ENCODE measurements at places on chromosomes 1 and 21. TPM values are rescaled to one million over a fixed set of nuclear protein-coding genes. Genes with fewer than 3 reads are reported as not detected.

ZBTB8A gene
- 2.8 TPM for total RNA-seq

DDAH1 gene
- total RNA-seq: 8.3 TPM

PTGER3 gene
- total RNA-seq: 4.9 TPM

NUP210L gene
- total RNA-seq: 0.30 TPM

OR10Z1 gene
- not detected for total RNA-seq

- no peak for DNase-seq
Observed at GRCh38 chr1:212432272-212432660, 454 bp upstream of the NENF start.

GRCh38 chr1:31443673-31444072 is 30.7 kb downstream of the SERINC2 start:
- no peak for DNase-seq

DNA sequence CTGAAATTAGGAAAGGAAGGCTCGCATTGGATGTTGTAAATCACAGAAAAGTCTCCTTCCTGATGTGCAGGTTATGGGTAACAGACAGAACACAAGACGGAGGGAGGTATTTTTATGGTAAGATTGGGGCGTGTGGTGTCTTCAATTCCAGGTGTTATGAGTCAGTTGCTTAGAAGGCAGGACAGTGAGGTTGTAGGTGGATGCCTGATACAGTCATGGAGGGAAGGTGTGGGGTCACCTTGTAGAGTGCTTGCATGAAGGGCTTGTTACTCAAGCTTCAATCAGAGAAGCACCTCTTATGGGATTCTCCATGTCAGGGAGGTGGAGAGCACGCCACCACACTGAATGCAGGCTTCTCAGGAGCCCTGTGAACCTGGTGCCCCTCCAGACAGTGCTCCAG is 63.1 kb downstream of the C1orf21 start:
- DNase-seq: no peak

- no peak for DNase-seq
Observed at GRCh38 chr1:64594446-64594845, 124.5 kb downstream of the CACHD1 start.

GRCh38 chr1:186435336-186435735 is 25.6 kb downstream of the PDC start:
- no peak for DNase-seq

- DNase-seq: no peak
Observed at GRCh38 chr1:229252228-229252984, 18.5 kb upstream of the RAB4A start.

DNA sequence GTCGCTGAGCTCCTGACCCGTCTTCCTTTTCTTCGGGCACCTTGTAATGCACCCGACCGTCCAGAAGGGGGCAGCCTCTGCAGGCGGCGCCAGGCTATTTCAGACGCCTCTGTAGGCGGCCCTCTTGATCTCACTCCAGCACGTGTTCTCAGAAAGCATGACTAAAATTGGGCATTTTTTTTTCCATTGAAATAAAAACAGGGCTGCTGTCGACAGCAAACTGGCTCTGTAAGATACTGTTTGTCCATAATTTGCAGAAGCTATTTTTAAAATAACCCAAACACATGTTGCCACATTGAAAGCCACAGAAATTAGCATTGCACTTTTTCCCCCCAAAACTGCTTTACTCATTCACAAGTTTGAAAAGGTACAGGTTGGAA is 78.0 kb downstream of the STUM start:
- DNase-seq: peak; percentile 87

DNA sequence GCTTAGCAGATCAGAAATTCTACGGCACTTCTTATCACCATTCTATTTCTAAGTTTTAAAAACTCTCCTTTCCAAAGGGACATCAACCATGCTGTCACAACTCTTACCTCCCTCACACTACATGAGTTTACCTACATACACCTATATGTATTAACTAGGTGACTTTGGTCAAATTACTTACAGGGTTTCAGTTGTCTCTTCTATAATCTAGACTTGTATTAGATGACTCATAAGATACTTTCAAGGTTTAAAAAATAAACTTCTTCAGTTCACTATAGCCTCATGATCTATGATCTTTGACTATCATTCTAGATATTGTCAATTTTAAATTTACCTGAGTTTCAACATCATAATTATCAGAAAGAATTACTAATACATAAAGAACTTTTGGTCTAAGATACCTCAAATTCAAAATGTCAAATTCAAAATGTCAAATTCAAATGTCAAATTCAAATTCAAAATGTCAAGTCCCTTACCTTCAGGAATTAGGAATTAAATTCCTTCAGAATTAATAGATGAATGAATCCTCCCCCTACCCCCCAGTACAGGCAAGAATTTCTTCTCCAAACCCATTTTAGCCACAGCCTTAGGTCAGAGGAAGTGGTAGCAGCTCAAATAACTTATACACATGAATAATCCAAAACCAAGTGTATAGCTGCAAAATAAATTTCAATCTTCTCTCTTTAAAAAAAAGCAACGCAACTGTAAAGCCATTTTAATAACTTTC is 31.1 kb downstream of the OTUD7B start:
- DNase-seq: no peak

- DNase-seq: no peak
Observed at GRCh38 chr1:7795406-7795805, 11.3 kb downstream of the PER3 start.
